ENCODE measurements at places on chromosomes 6 and 20. TPM values are rescaled to one million over a fixed set of nuclear protein-coding genes. Genes with fewer than 3 reads are reported as not detected.
A peak's percentile ranks its signal among the peaks of the same experiment; 100 is the strongest.

DNA sequence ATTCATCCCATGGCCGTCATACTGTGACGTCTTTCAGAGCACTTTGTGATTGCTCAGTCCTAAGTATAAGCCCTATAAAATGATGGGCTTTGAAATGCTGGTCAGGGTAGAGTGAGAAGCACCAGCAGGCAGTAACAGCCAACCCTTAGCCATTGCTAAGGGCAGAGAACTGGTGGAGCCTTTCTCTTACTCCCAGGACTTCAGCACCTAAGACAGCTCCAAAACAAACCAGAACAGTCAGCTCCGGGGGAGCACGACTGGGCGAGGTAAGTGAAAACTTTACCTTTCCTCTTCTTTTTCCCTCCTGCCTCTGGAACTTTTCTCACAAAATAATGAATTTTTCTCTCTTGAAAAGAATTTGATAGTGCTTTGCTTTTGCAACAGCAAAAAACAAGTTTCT, at the start of gene VIP:
TSS of gene VIP (plus strand) at position 104 of the 400 bp plus-strand sequence. CDS start 1,381 bp downstream, outside the sequence.
- no peak within 1 kb of the TSS for H3K27ac ChIP-seq
- no peaks in the 10 kb centered on the region for H3K27me3 ChIP-seq

- H3K4me1 ChIP-seq = no peaks in the 10 kb centered on the region
- H3K36me3 ChIP-seq = no peaks in the 10 kb centered on the region
- no peak for DNase-seq
- H3K27me3 ChIP-seq = no peaks in the 10 kb centered on the region
- no peak overlapping the region for H3K27ac ChIP-seq
These were observed 121.3 kb upstream of the BCLAF1 start for GRCh38 chr6:136411025-136411325.

Gene MBOAT1
- 6.8 TPM for total RNA-seq

DNA sequence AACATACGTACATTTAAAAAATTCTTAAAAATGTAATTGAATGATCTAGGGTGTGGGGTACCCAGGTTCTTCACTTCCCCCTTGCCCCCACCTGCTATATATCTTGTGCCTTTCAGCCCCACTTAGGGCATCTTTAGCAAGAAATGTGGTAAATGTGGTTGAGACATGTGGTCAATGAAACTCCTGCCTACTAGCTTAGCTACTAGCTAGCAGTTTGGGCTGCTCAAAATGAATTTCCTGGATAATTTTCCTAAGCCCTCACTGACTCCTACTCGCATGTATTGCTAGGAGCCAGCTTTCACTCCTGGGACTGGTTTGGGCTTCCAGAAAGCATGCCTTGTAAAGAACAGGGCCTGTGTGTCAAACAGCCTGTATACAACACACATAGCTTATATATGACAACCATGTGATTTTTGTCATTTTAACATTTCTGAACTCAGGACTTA, 257.3 kb downstream of the ATXN1 start:
- H3K36me3 ChIP-seq = no peaks in the 10 kb centered on the region
- no peak for DNase-seq
- peak overlapping the region; percentile 69 for H3K27ac ChIP-seq
- no peaks in the 10 kb centered on the region for H3K4me1 ChIP-seq
- no peaks in the 10 kb centered on the region for H3K27me3 ChIP-seq

DNA sequence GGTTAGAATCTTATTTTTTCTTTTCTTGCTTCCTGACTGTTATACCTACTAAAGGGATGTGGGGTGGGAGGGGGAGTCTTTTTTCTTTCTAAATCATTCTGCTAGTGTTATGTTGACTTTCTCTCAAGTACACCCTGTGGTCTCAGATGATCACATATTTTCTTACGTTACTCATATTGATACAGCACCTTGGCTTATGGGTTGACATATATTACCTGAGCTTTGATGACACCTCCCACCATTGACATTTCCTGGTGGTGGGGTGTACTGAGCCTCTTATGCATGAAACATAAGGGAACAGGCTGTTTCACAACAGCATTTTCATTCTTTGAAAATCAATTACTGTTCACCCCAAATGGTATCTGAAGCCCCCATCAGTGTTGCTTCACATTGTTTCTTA, 169.8 kb downstream of the MMS22L start:
- no peak overlapping the region for H3K27ac ChIP-seq
- no peaks in the 10 kb centered on the region for H3K36me3 ChIP-seq
- no peaks in the 10 kb centered on the region for H3K4me1 ChIP-seq
- DNase-seq = no peak
- H3K4me3 ChIP-seq = no peak overlapping the region

GRCh38 chr20:63846128-63846771, 15.0 kb upstream of the ABHD16B start:
- DNase-seq = peak; percentile 78
- no peaks in the 10 kb centered on the region for H3K27me3 ChIP-seq
- H3K4me1 ChIP-seq = peaks cover 7% of the 10 kb centered on the region

Gene FKBP5
- total RNA-seq = 120 TPM

GRCh38 chr6:41683273-41683522, 44.9 kb downstream of the MDFI start:
- no peaks in the 10 kb centered on the region for H3K27me3 ChIP-seq
- DNase-seq = peak; percentile 35
- no peaks in the 10 kb centered on the region for H3K36me3 ChIP-seq
- peak overlapping the region; percentile 79 for H3K27ac ChIP-seq
- peak overlapping the region; percentile 49 for H3K4me3 ChIP-seq
- no peaks in the 10 kb centered on the region for H3K4me1 ChIP-seq

Gene GSTA2
- total RNA-seq = not detected

DNA sequence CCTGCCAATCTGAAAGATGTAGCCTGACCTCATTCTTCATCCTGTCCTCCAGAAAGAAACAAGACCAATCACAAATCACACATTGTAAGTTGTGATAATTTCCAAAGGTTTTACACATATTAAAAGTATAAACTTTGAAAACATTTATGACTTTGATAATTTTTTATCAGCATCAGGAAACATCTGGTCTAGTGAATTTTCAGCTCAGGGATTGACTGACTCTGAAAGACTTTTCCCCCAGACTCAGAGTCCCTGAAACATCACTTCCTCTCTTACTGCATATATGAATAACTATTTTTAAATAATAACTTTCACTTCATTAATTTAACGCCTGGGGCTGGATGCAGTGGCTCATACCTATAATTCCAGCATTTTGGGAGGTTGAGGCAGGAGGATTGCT, 48.5 kb upstream of the SSTR4 start:
- H3K4me1 ChIP-seq = no peaks in the 10 kb centered on the region
- no peak overlapping the region for H3K27ac ChIP-seq

Gene CLPSL2
- total RNA-seq = not detected

Gene SCGN
- total RNA-seq = not detected

GRCh38 chr6:88366672-88367071, 200.5 kb upstream of the CNR1 start:
- no peaks in the 10 kb centered on the region for H3K4me1 ChIP-seq
- H3K36me3 ChIP-seq = no peaks in the 10 kb centered on the region
- no peak for DNase-seq

Gene FNDC1
- 0.55 TPM for total RNA-seq

GRCh38 chr20:10398834-10399369, 35.1 kb downstream of the MKKS start:
- DNase-seq = no peak
- no peak overlapping the region for H3K27ac ChIP-seq
- H3K4me1 ChIP-seq = no peaks in the 10 kb centered on the region
- H3K4me3 ChIP-seq = no peak overlapping the region

Gene PRRT1
- total RNA-seq = 9.4 TPM

Gene NDUFAF5
- 18.1 TPM for total RNA-seq

DNA sequence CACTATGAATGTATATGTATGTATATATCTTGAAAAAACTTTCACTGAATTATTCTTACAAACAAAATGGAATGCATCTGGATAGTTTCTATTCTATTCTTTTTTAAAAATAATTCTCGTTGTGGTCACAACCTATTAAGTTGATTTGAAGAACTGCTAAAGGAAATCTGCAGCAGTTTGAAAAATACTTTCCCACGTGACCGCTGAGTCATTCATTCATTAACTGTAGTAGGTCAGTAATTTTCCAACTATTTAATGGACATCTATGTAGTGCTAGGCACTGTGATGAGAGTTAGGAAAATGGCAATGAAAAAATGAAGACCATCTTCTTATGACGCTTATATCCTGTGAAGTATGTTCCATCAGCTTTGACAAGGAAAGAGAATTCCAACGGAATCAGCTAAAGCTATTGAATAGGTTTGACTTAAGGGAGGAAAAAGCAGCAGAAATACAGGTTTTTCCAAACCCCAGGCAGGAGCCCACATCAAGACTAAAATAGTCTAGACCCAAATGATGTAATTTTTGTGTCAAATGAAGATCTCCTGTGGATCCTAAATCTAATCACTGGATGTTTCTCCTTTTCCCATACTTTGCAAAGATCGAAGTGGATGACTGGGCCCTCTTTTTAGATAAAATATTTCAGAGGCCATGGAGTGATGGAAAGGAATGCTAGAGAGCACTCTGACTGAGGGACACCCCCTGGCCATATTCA, 4.1 kb upstream of the EFHC1 start:
- no peak for DNase-seq
- no peaks in the 10 kb centered on the region for H3K36me3 ChIP-seq
- no peak overlapping the region for H3K4me3 ChIP-seq
- H3K4me1 ChIP-seq = no peaks in the 10 kb centered on the region

DNA sequence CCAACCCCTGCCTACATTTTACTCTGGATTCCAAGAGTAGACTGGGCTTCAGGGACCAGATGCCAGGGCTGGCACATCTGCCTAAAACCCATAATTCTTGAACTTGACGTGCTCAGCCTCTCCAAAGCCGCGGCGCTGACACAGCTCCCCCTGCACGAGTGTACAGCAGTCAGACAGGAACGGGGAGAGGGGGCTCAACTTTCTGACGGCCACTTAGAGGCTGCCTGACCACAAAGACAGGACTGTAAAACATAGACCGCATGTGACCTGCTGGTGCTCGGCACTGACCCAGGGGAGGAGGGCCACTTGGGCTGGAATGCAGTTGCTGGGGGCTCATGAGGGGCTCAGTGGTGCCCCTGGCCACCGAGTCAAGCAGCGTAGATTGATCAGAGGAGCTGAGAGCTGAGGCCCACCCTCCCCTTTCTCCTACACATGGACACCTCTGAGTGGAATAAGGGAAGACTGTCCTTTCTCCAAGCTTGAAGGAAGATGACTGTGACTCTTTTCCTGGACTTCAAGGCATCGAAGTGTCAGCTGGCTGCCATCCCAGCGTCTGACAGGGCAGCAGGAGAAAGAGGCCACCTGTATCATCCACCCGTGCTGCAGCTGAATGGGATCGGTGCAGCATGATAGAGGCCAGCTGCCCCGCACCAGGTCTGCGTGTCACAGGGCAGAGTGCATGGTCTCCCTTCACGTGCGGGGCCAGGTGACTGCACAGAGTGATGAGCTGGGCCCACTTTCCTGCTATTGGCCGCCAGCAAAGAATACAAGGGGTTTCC, 171.3 kb upstream of the AGPAT4 start:
- no peak overlapping the region for H3K4me3 ChIP-seq
- no peaks in the 10 kb centered on the region for H3K4me1 ChIP-seq
- no peak for DNase-seq
- no peak overlapping the region for H3K27ac ChIP-seq
- H3K27me3 ChIP-seq = no peaks in the 10 kb centered on the region

GRCh38 chr6:57434944-57435343, 117.5 kb downstream of the PRIM2 start:
- H3K27ac ChIP-seq = no peak overlapping the region
- H3K27me3 ChIP-seq = no peaks in the 10 kb centered on the region
- H3K4me3 ChIP-seq = no peak overlapping the region
- H3K4me1 ChIP-seq = no peaks in the 10 kb centered on the region
- H3K36me3 ChIP-seq = no peaks in the 10 kb centered on the region
- no peak for DNase-seq

GRCh38 chr6:36455486-36456027, 12.8 kb downstream of the KCTD20 start:
- H3K27me3 ChIP-seq = no peaks in the 10 kb centered on the region
- H3K27ac ChIP-seq = no peak overlapping the region
- H3K36me3 ChIP-seq = no peaks in the 10 kb centered on the region
- H3K4me1 ChIP-seq = no peaks in the 10 kb centered on the region

DNA sequence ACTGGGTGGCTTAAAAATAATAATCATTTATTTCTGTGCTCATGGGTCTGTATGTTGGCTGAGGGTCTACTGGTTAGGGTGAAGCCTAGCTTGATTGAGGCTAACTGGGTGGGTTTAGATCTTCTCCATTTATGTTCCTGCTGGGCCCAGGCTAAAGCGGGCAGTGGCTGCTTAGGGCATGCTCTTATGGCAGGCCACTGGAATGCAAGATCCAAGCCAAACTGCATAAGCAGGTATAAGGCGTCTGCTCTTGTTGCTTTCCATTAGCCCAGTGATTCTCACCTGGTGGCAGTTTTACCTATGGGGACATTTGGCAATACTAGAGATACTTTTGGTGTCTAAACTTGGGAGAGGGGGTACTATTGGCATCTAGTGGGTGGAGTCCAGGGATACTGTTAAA, 44.5 kb downstream of the QKI start:
- no peak overlapping the region for H3K27ac ChIP-seq
- peaks cover 6% of the 10 kb centered on the region for H3K4me1 ChIP-seq
- H3K27me3 ChIP-seq = no peaks in the 10 kb centered on the region
- no peaks in the 10 kb centered on the region for H3K36me3 ChIP-seq

Gene RNF217
- 23.1 TPM for total RNA-seq

- DNase-seq = no peak
- no peaks in the 10 kb centered on the region for H3K36me3 ChIP-seq
- no peak overlapping the region for H3K4me3 ChIP-seq
- no peaks in the 10 kb centered on the region for H3K27me3 ChIP-seq
- H3K4me1 ChIP-seq = no peaks in the 10 kb centered on the region
These were observed 68.6 kb upstream of the PRSS16 start for GRCh38 chr6:27178860-27179259.
